Dermis blood vessel endothelial cell (primary cell): ENCODE measurements at places on chromosomes 16 and 17. TPM values are rescaled to one million over a fixed set of nuclear protein-coding genes. Genes with fewer than 3 reads are reported as not detected.
A peak's percentile ranks its signal among the peaks of the same experiment; 100 is the strongest.

Gene C1QTNF8
- total RNA-seq, result not detected in 2 replicates

- no peak for DNase-seq
Measured at GRCh38 chr16:19105891-19106624, 7.7 kb upstream of the ITPRIPL2 start.

GRCh38 chr17:73455050-73455687 lies 143.4 kb upstream of the CDC42EP4 start:
- DNase-seq, result no peak

GRCh38 chr17:40026816-40027613 lies 11.8 kb downstream of the CSF3 start:
- DNase-seq, result peak; percentile 94

GRCh38 chr17:50684612-50685333 lies 22.9 kb downstream of the ANKRD40 start:
- no peak for DNase-seq

GRCh38 chr16:69930117-69930776 lies 20.9 kb upstream of the CLEC18A start:
- DNase-seq, result peak; percentile 82

GRCh38 chr16:67389911-67390815 lies 3.1 kb downstream of the TPPP3 start:
- DNase-seq, result no peak

Gene NUTF2
- 176 and 260 TPM in 2 replicates for total RNA-seq

- no peak for DNase-seq
Measured at GRCh38 chr16:89099905-89100304, 6.3 kb downstream of the ACSF3 start.

DNA sequence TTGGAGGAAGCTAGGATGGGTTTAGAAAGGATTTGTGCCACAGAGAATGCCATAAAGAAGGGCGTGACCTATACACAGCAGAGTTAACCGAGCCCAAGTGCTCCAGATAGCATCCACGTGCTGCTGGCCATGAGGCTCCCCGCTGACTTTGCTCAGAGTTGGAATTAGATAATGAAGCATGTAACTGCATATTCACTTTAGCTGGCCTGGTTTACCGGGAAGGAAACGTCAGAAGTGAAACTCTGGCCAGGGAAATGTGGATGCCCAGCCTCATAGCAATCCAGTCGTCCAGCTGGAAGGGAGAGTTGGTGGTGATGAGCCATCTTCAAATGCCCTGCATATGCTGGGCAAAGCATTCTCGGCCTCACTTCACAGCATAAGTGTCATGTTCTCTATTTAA lies 6.1 kb downstream of the KRT35 start:
- no peak for DNase-seq

DNA sequence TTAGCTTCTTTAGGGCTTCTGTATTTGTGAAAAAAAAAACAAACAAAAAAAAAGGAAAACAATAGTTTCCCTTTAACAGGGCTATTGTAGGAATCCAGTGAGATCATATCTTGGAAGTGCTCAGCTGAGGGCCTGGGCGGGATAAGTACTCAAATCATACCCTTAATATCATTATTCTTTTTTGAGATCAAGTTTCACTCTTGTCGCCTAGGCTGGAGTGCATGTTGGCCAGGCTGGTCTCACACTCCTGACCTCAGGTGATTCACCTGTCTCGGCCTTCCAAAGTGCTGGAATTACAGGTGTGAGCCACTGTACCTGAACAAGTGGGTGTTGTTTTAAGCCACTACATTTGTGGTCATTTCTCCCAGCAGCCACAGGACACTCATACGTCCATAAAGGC lies 87.0 kb downstream of the CDH13 start:
- peak; percentile 36 for DNase-seq
